KBM-7 (cell line): ENCODE measurements at places on chromosomes 2 and 18.

DNA sequence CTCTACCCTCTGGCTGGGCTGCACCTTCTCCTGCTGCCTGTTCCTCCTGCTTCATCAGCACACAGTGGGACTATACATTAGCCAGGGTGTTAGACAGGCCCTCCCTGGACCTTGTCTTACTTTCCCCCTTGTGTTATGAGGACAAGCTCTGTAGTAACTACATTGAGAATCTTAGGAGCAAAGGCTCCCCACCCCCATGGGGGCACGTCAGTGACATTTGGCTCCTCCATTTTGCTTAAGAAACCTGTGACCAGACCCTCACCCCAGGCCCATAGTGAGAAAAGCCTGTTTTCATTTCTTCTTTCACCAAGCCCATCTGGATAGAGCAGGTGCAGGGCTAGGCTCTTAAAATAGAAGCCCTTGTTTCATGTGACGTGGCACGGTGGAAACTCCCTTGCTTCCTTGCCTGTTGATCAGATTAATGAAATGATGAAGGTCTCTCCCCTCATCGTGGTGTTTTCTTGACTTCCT is 146.7 kb downstream of the RPIA start:
- DNase-seq = no peak

GRCh38 chr2:116645155-116645554 is 1169.3 kb upstream of the DDX18 start:
- DNase-seq = no peak

DNA sequence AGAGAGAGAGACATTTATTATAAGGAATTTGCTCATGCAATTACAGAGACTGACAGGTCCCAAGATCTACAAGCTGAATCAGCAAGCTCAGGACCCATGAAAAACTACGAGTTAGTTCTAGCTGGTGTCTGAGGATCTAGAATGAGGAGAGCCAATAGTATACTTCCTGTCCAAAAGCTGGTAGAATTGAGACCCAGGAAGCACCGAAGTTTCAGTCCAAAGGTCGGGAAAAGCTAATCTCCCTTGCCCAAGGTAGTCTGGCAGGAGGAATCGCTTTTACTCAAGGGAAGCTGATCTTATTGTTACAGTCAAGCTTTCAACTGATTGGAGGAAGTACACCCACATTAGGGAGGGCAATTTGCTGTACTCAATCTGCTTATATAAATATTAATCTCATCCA is 389.6 kb downstream of the ADCYAP1 start:
- DNase-seq = no peak

DNA sequence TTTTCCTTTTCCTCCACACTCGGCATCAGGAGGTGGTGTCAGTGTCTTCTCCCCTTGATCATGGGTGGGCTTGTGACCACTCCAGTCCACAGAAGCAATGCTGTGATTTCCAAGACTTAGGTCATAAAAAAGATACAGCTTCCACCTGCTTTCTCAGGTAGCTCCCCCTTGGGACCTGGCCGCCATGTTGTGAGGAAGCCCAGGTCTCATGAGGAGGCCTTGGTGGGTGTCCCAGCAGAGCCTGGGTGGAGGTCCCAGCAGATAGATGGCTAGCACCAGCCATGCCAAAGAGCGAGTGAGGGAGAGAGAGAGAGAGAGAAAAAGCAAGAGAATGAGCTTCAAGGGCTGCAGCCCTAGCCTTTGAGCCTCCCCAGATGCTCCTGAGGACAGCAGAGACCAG is 16.0 kb downstream of the SLC66A2 start:
- DNase-seq = no peak

DNA sequence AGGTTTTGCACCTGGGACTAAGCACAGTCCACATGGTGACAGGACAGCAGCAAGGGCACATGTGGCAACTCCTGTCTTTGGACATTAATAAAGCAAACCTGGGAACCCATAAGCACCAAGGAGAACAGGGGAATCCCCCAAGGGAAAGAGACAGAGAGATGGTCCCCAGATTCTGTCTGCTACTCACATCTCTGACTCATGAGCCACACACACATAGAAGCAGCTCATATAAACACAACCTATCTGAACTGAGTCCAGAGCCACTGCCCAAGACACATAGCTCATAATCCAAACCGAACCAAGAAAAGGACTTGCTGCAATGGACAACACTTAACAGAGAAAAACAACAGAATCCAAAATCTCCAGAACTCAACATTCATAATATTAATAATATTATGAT is 82.5 kb downstream of the OSBPL1A start:
- peak; percentile 25 for DNase-seq

DNA sequence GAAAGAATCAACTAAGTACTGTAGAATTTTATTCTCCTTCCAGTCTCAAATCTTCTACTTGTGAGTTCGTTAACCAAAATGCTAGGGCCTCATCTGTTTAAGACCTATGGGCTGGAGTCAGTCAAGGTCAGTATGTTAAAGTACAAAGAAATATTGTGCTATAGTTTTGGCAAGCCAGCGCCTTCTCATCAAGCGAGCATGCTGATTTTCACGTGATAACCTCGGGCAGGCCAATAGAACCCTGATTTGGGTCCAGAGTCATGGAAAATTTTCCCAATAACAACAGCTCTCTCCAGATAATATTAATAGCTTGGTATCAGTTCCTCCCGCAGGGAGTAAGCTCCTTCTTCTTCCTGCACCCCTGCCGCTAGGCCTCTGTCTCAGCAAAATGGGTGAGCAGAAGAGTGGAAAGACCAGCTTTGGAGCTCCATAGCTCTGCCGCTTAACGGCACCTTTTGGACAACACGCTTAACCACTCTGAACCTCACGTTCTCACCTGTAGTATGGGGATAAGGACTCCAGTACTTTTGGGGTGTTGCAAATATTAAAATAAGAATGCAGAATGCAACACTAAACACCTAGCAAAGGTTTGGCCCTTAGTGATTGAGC is 11.7 kb downstream of the CABLES1 start:
- no peak for DNase-seq

DNA sequence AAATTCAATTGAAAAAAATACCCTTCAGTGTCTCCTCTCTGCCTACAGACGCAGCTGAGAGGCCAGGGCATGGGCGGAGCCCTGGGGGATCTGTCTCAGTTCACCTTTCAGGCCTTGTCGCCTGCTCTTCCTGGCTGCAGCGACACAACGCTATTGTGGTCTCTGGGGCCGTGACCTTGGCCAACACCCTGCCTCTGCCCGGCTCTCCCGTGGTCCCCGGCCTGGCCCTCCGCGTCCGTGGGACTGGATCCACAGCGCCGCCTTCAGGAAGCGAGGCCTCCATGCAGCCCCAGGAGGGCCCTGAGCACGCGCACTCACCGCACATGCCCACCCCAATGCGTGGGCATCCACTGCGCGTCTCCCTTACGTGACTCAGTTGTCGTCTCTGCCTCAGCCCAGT is 81.1 kb downstream of the MRPS9 start:
- no peak for DNase-seq

- no peak for DNase-seq
Measured at GRCh38 chr2:196168181-196168580, 3.2 kb downstream of the STK17B start.

GRCh38 chr2:115533081-115533480 is 1090.6 kb downstream of the DPP10 start:
- no peak for DNase-seq

DNA sequence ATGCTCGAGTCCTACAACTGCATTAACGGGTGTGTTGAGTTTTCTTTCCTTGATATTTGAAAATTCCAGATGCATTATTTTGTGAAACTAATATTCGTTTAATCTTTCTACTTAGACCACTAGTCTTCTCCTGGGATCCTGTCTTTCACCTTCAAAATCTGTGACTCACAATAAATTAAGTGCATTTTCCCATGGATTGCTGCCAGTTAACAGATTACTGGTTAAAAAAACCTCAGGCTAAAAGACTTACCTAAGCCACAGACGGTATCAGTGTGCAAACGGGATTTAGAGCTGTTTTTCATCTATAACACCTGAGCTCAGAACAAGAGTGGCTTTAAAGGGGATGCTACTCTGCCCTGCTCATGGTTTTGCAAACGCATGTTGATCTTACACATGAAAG is 10.2 kb downstream of the FECH start:
- no peak for DNase-seq

DNA sequence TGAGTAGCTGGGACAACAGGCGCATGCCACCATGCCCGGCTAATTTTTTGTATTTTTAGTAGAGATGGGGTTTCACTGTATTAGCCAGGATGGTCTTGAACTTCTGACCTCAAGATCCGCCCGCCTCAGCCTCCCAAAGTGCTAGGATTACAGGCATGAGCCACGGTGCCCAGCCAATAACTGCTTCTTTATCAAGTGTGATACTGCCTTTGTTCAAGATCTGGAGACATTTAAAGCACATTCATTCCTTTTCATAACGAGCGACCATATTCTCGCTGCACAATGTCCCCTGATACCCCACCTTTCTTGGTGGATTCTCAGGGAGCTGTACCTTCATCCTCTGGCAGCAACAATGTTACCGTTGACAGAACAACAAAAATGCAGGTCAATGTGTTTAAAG is 75.4 kb downstream of the PIEZO2 start:
- DNase-seq = no peak

- DNase-seq = no peak
Measured at GRCh38 chr18:23552505-23552904, 33.8 kb downstream of the NPC1 start.

DNA sequence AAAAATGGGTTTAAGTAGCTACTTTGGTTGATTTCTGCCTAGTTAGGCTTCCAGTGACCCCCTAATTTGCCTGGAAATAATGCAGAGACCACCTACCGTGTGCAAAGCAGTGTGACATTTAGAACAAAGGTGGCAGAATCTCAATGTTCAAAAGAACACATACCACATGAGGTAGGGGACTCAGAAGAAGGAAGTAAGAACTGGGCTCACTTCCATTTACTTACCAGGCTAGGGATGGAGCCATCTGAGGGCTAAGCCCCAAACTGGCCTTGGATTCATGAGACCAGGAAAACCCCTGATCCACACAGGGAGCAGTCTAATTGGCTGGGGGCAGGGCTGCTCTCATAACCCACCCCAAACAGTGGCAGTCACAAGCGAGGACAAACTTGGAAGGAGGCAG is 190.7 kb downstream of the NCKAP5 start:
- no peak for DNase-seq

- no peak for DNase-seq
Measured at GRCh38 chr2:139201516-139201915, 421.3 kb upstream of the NXPH2 start.

GRCh38 chr2:2647141-2647541 is 316.1 kb upstream of the MYT1L start:
- DNase-seq = no peak

GRCh38 chr2:11726384-11726783 is 20.0 kb upstream of the LPIN1 start:
- DNase-seq = no peak

DNA sequence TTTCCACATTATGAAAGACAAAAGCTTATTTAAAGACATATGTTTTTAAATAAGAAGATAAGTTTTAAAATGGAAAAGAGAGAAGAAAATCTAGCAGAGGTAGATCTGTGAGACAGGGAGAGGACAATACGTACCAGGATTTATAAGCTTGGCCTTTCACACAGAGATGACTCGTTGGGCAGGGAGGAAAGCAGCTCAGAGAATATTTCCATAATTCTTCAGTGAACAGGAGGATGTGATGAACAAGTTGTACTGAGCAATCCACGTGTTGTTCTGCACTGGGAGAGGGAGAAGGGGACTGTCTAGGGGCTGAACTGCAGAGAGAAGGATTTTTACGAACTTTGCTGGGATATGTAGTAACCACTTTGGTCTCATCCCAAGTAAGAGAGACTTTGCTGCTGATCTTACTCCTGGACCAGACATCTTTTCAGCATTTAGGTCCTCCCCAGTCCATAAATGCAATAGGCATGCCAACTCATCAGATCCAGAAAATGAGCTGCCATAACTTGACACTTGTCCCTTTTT is 162.5 kb upstream of the SETBP1 start:
- DNase-seq = no peak

GRCh38 chr2:152099367-152100050 is 665 bp upstream of the CACNB4 start:
- peak; percentile 59 for DNase-seq

GRCh38 chr2:31235504-31235902 is 1.6 kb downstream of the EHD3 start:
- no peak for DNase-seq

GRCh38 chr2:241739651-241740050 is 5.2 kb downstream of the D2HGDH start:
- no peak for DNase-seq

GRCh38 chr2:133483181-133483580 is 85.1 kb downstream of the NCKAP5 start:
- DNase-seq = no peak

DNA sequence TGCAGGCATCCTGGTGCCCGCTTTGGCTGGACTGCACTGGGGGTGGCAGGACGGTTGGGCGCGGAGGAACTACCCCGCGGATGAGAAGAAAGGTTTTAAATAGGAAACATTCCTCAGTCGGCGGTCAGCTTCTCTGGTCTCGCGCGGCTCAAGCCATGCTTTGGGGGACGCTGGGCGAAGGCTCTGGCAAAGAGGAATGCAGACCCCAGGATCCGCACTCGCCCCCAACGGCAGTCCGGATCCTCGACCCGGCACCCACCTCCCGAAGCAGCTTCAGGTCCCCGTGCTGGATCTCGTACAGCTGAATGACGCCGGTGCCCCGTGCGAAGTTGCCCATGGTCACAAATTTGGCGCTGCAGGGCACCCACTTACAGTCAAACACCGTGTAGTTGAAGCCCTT is 686 bp upstream of the PNO1 start:
- no peak for DNase-seq

GRCh38 chr2:149872638-149873150 is 285.1 kb upstream of the MMADHC start:
- no peak for DNase-seq

DNA sequence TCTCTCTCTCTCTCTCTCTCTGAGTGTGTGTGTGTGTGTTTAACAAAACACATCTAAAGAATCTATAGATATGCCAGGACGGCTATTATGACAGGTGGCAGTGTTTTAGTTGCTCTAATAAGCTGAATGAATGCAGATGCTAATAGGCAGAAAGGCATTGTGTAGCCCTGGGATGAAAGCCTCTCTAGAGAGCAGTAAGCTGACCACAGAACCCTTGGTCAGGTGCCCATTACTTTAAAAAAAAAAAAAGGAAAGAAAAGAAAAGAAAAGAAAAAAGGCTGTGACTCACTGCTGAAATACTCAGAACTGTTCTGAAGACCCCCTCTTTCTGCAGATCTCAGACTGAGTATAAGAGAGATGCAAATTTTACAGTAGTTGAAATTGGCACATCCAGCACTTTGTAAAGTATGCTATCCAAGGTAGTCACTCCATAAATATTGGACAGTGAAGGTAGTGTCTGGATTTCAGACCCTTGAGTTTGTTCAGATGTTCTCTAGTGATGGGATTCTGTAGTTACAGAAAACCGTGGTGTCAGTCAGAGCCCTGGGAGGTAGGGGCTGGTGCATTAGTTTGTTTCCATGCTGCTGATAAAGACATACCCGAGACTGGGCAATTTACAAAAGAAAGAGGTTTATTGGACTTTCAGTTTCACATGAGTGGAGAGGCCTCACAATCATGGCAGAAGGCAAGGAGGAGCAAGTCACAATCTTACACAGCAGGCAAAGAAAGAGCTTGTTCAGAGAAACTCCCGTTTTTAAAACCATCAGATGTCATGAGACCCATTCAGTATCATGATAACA is 30.9 kb downstream of the OSBPL6 start:
- DNase-seq = no peak
